Activated CD4-positive, alpha-beta memory T cell treated with anti-CD3 and anti-CD28 coated beads for 36 hours (primary cell): ENCODE measurements at places on chromosomes 5 and 9.
A peak's percentile ranks its signal among the peaks of the same experiment; 100 is the strongest.

DNA sequence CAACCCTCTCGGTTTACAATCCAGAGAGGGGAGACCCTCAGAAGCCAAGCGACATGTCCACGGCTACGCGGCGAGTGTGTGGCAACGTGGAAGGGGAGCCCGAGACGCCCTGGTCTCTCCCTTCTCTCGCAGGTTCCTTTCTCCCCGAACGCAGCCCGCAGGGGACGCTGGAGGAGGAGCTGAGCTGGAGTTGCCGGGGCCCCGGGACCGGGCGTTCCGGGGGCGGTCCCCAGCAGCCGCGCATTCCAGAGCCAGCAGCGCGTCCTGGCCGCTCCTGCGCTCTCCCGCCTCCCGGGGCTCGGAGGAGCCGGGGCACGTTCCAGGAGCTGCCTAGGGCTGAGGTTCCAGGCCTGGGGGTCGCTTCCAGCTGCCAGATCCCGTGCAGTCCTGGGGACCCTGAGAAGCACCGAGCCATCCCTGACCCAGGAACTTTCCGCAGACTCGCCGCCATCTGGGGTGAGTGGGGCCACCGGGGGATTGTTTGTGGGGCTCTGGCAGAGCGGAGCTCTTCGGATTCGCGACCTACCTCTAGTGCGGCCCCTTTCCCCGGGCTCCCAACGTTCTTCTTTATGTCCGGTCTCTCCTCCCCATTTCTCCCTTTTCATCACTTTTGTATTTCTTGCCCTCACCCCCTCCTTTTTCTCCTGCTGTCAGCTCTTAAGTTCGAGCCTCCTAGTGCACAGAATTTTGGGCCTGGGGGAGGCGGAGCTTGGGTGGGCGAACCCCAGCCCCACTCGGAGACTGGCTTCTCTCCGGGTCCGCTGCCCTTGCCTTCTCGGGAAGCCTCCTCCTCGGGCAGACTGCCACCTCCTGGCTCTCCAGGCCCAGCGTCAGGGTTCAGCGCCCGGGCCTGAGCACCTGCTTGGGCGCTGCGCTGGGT, at the start of gene SMIM3:
Gene SMIM3 (plus strand): TSS at position 241 of the 880 bp plus-strand sequence. CDS start 16,684 bp downstream, outside the sequence.
- DNase-seq: peak; percentile 84

DNA sequence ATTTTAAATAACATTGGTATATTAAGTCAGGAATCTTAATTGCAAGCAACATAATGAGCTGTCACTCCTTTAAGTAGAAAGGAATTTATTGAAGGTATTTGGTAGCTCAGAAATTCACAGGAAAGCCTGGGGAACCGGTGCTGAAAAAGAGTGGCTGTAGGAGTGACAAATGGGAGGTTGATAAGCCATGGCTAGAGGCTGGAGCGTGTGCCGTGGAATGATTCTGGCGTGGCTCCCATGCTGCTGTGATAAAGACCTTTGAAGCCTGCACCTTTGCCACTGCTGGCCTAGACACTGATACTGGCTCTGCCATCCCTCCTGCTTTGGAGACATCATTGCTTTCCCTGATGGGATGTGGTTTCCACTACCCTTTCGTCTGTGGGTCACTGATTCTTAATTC, 65.7 kb upstream of the ATG10 start:
- DNase-seq: no peak

DNA sequence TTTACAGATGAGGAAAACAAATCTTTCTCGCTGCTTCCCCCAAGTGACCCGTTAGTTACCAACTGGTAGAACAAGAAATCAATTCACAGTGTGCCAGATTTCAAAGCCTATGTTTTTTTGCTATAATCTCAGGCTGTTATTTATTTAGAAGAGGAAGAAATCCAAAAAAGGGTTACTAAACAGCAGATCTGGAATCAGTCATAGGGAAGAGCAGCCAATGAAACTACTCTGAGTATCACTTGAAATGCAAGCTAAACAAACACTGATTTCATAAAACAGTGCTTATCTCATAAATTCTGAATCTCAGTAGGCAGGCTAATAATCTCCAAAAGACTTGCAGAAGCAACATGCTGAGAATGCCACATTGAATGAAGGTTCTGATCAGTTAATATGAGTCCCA, 829.5 kb upstream of the ACO1 start:
- no peak for DNase-seq

DNA sequence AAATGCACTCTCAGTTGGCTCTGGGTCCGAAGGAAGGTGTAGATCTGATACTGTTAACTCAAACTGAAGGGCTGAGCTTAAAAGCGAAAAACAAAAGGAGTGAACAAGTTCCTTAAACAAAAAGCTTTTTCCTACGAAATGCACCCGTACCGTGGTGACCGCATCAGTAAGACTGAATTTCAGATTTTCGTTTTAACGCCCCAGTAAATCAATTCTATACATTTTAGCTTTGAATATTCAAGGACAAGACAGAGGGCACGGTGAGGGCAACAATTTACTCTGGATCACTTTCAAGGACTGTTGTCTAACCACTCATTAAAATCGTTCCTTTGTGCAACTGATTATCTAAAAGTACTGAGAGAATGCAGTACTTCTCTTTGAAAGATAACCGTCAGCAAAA, 1.9 kb downstream of the HOMER1 start:
- DNase-seq: no peak

DNA sequence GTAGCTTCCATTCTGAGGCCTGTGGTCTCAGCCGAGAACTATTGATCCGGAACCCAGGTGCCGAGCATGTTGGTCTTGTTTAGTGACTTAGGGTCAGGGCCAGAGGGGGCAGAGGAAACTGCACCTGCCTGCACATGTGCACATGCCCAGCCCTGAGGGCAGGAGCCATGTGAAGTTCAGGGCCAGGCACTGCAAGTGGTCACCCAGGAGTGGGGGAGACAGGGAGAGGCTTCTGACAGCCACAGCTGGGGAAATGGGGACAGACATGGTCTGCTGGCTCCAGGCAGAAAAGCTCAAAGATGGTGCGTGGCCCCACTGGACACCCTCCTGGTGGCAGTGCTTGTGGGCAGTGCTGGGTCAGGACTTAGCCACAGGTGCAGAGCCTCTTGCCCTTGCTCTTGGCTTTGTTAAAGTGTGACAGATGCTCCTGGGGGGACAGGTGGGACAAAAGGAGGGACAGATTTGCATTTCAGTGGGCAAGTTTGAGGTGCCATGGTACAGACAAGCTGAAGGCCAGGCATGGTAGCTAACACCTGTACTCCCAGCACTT, 134.4 kb downstream of the CACNA1B start:
- DNase-seq: no peak

DNA sequence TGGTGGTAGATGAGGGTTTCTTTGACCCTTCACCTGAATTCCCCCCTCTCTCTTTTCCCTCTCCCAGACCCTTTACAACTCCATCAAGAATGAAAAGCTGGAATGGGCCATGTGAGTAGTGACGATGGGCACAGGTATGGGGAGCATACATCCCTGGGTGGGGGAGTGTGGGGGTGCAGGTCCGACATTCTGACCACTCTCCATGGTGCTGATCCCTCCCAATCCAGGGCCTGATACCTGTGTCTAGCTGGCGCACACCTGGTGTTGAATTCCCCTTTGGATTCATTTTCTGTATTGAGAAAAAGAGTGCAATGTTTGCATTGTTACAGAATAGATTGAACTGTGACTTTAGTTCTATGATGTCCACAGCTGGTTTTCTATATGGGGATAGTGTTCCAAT, 40.0 kb downstream of the PSD2 start:
- DNase-seq: no peak

DNA sequence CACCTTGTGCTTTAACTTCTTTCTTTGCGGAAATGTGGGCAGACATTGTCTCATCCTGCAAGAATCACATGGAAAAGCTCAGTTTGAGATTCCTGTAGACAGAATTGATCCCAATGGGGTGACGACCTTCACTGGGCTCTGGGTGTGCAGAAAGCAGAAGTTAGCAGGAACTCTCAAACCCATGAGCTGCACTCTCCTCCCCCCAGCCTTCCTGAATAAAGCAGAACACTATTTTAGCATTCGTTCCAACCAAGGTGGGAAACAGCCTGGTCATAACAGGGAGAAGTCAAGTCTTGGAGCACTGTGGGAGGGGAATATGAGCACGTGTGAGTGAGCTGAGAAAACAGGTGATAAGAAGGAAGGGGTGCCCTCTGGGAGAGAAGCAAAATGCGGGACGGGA, 87.4 kb upstream of the FER start:
- DNase-seq: no peak

- DNase-seq: peak; percentile 95
Observed at GRCh38 chr5:132496191-132496630, 5.6 kb upstream of the IRF1 start.

GRCh38 chr9:113599646-113600022, 136.1 kb downstream of the RGS3 start:
- DNase-seq: no peak

- no peak for DNase-seq
Observed at GRCh38 chr5:61619777-61620518, 287.9 kb downstream of the ZSWIM6 start.

DNA sequence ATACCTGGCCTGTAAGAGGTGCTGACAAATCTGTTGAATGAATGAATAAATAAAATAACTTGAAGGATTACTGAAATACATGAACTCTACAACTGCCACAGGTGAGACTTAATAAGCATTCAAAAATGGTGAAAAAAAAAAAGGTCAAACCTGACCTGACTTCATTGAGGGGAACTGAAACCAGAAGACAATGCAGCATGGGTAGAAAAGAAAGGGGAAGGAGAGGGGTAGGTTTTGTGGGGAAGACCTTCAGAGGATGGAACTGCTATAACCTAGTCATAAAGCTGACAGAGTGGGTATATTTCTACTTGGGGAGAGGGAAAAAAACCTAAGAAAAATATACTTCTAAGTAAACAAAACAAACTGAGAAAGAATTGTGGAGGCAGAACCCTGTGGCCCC, 56.6 kb downstream of the RASEF start:
- DNase-seq: no peak

DNA sequence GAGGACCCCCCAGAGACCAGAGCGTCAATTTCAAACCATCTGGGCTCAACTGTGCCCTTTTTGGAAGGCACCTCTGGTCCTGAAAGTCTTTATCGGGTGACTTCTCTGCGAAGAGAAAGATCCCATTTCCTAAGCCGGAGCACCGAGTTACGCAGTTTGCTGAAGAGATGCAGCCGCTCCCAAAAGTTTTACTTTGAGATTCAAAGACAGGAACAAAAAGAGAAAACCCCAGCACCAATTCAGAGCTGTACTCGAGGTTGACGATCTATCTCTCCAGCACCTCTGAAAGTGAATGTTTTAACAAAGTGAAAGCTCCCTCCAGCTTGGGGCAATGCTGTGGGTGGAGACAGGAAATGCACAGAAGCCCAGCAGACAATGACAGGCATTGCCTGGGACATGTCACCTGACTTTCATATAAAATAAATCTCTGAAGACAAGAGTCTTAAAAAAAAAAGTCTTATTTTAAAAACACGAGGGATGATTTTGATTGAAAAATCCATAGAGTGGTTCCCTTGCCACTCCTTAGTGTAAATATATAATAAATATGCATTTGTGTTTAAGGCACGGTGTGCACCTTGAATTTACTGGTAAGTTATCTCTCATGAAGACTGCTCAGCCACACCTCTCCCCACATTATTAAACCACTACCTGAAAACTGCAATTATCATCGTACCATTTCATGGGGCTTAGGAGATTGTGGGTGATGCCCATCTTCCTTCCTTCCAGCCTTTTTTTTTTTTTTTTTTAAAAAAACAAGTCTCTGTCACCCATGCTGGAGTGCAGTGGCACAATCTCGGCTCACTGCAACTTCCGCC, 79.9 kb downstream of the FNBP1 start:
- DNase-seq: peak; percentile 86

DNA sequence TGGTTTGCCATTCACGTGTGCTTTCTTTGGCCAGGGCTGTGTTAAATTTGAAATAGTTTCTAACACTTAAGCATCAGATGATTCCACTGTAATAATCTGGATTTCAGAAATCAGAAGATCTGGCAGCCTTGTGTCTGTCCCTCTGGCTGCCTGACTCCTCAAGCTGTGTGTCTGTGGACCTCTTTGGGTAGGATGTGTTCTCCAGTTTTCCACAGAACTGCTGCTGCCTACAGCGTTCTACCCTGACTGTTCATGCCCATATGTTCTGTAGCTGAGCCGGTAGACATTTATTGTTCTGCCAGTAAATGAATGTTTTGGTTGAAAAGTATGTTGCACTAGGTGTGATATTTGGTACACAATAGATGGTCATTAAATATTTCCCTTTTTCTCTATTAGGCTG, 81.3 kb downstream of the SH3GL2 start:
- DNase-seq: no peak
